ENCODE measurements at places on chromosomes 6 and 20.

- DNase-seq: no peak
Observed at GRCh38 chr6:122286512-122286911, 112.9 kb upstream of the HSF2 start.

DNA sequence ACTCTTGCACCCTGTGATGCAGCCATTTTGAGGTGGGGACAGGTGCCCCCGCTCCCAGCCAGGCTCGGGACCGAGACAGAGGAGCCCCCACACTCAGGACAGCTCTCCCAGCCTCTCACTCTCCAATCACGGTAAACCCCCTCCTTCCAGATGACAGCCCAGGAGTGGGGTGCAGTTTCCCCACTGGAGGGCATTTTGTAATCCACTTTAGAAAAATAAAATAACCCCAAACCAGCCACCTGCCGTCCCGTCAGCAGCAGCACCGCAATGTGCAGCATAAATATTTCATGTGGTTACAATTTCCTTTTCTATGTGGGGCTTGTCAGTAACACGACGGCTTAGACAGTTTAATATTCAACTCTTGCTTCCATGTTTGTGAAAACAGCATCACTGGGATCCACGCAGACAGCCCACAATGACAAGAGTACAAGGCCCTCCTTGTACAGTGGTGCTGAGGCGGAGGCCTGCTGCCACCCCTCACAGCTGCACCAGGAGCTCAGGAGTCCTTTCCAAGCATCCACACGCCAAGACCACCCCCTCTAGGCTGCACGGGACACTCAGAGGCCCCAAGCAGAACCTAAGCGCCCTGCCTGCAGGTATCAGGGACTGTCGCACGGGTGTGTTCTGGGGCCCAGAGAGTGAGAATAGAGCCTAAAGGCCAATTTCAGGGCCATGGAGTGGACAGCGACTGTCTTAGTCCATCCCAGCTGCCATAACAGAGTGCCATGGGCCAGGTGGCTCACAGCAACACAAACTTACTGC lies 116.7 kb downstream of the JPH2 start:
- DNase-seq: no peak

DNA sequence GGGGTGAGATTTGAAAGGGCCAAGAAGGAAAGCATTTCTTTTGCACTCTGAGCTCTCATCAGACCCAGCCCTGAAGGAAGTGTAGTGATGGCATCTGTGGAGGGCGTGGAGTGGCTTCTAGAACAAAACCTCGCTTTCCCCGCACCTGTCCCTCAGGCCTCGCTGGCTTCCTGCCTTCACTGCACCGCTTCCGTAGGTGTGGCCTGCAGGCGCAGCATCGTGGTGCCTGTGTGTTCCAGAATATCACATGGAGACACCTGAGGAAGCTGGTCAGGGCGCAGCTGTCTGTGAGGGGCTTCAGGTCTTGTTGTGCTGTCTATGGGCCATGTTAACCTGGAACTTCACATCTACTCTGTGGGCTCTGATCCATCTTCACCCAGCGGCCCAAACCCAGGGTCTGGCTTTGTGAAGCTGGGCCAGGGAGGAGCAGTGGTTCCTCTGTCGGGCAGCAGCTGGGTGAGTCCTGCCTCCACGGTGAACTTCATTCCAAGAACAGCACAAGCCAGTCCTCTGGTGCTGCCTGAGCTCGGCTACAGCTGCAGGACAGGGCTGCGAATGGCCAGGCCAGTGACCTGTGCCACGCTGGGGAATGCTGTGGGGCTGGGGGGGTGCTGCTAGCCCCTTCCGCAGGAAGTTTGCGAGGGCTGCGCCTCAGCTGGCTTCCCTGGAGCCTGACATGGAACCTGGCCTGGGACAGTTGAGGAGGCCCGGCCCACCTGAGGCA lies 40.9 kb downstream of the DSTN start:
- DNase-seq: no peak

DNA sequence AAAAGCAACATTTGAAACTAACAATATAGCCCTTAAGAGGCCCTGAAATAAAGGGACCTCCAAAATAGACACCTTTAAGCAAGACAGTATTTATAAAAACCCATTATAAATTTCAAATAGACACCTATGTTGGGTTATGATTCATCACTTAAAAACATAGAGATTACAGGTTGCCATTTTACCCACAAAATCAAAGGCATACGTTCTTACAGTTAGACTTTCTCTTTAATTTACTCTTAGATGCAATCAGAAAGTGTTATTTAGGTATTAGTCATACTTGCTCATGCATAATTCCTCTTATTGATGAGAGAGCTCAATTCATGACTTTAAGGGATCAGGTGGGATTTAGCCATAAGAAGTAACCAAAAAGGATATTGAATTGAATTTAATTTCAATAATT lies 51.5 kb upstream of the TMEM200A start:
- no peak for DNase-seq

GRCh38 chr6:999552-999951 lies 306.6 kb upstream of the EXOC2 start:
- no peak for DNase-seq

GRCh38 chr6:10465629-10466499 lies 51.0 kb upstream of the TFAP2A start:
- DNase-seq: no peak

DNA sequence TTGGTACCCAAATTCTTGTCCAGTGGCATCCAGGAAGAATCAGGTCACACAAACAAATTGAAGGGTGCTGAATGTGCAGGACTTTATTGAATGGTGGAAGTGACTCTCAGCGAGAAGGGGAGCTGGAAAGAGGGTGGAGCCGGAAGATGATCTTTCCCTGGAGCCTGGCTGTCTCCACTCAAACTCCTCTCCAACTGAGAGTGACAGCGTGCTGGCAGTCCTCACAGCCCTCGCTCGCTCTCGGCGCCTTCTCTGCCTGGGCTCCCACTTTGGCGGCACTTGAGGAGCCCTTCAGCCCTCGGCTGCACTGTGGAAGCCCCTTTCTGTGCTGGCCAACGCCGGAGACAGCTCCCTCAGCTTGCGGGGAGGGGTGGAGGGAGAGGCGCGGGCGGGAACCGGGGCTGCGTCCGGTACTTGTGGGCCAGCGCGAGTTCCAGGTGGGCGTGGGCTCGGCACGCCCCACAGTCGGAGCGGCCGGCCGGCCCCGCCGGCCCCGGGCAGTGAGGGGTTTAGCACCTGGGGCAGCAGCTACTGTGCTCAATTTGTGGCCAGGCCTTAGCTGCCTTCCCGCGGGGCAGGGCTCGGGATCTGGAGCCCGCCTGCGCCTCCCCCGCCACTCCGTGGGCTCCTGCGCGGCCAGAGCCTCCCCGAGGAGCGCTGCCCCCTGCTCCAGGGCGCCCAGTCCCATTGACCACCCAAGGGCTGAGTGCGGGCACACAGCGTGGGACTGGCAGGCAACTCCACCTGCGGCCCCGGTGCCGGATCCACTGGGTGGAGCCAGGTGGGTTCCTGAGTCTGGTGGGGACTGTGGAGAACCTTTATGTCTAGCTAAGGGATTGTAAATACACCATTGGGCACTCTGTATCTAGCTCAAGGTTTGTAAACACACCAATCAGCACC lies 26.7 kb upstream of the MBOAT1 start:
- no peak for DNase-seq

DNA sequence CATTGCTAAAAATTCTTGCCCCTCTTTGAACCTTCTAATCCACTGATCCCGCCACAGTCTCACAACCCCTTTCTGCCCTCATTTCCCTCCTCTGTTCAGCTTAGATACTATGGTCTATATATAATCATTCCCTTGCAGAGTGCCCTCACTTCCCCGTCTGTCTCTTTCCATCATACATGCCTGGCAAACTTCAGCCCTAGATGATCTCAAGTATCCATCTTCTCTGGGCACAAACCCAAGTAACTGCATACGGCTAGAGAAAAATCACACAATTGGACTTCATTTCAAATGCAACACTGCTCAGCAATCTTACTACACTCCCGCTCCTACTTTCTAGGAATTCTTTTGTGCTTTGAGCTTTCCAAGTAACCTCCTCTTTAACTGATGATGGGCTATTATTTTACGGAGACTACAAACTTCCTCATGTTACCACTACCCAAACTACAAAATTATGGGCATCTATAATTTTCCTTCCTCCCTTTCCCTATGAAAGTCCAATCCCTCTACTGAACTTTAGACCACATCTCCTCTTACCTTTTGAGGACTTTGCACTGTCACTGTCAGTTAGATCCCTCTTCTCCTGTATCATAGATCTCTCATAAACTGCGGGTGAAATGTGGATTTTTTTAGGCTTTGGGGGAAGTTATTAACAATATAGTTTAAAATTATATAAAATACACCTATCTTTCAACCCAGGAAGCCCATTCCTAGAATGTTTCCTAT lies 135.6 kb downstream of the BTBD9 start:
- no peak for DNase-seq

DNA sequence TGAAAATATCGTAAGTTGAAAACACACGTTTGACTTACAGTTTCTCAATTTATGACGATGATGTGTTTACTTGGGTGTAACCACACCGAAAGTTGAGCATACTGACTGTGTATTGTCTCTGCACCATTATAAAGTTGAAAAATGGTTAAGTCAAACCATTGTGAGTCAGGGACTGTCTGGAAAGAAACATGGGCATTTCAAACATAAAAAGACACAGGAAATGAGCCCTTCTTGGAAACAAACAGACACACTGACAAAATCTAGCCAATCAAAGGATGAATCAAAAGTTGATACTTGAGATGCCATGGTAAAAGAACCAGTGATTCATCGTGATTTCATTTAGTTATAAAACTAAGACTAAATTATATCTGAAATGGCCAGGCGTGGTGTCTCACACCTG lies 5.3 kb downstream of the POPDC3 start:
- no peak for DNase-seq

DNA sequence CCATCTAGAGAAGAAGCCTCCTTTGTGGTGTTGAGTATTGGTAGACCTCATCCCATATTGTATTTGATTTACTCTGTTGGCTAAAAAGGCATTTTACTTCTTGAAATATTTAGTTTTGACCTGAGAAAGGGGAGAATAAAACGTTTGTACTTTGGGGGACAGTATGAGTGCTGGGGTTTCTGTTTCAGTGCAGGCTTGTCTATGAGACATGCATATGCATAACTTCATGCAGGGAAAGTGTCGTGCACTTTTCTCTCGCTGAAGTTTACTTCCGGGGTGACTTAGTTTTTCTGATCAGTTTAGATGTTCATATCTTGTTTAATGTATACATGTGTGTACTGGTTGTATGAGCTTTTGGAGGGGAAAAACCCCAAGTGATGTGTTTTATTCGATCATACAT lies 59.5 kb downstream of the UTRN start:
- no peak for DNase-seq

- no peak for DNase-seq
Observed at GRCh38 chr6:143099647-143100046, 39.0 kb downstream of the AIG1 start.

GRCh38 chr6:119036081-119036480 lies 42.4 kb downstream of the FAM184A start:
- DNase-seq: no peak

- no peak for DNase-seq
Observed at GRCh38 chr6:19261642-19262041, 575.5 kb upstream of the ID4 start.

DNA sequence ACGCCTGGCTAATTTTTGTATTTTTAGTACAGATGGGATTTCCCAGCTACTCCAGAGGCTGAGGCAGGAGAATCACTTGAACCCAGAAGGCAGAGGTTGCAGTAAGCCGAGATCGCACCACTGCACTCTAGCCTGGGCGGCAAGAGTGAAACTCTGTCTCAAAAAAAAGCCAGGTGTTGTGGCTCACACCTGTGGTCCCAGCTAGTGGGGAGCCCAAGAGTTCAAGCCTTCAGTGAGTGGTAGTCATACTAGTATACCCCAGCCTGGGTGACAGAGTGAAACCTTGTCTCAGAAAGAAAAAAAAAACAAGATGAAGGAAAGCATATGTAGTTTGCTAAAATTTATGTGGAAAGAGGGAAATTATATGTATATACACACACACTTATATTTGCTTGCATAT lies 20.0 kb upstream of the POU5F1 start:
- no peak for DNase-seq
